Stimulated activated CD8-positive, alpha-beta memory T cell treated with anti-CD3 and anti-CD28 coated beads, Interleukin-7, amount 100 ng/mL, for 4 hours (primary cell): ENCODE measurements at places on chromosomes 7 and 10.

GRCh38 chr7:32905175-32905662, 13.7 kb upstream of the KBTBD2 start:
- DNase-seq: peak; percentile 82

DNA sequence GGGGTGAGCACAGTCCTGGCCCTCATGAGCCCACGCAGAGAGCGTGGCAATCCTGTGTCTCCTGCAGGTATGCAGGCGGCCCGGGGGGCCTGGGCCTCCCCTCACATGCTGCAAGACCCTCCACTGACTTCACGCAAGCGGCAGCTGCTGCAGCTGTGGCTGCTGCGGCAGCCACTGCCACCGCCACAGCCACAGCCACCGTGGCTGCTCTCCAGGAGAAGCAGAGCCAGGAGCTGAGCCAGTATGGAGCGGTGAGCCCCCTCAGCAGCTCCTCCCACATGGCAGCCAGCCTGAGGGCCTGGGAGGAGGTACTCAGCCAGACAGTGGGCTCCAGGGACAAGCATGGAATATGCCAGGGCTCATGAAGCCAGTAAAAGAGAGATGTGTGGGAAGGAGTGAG, 8.7 kb downstream of the ZMIZ2 start:
- DNase-seq: no peak

- no peak for DNase-seq
Observed at GRCh38 chr10:119203006-119203405, 4.4 kb upstream of the GRK5 start.

GRCh38 chr10:93408783-93409182, 73.4 kb downstream of the MYOF start:
- no peak for DNase-seq

DNA sequence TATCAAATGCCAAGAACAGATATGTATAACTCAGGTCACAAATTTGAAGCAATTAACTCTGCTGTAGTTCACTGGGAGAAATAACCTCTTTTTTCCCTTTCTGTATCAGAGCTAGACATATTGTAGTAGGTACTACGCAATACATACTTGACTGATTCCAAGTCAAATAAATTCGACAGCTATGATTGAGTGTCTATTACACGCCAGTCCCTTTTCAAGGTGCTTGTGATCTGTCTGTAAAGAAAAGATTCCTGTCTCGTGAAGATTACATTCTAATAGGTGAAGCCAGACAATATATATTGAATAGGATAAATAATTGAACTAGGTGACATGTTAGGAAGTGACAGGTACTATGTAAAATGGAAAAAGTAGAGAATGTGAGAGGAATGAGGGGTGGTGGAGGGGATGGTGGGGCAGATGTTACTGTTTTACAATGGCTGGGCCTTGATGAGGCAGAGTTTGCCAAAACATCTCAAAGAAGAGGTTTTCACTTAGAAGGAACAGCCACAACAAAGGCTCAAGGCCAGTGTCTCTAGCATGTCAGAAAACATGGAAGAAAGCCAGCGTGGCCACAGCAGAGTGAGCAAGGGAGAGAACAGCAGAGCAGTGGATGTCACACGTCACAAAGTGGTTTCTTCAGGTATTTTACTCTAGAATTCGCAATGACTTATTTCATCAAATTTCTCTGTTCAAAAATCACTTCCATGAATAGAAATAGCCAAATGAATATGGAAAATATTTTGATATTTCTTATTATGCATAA, 282.6 kb upstream of the CACNA2D1 start:
- no peak for DNase-seq

GRCh38 chr7:76133164-76133775, 68.4 kb upstream of the SRRM3 start:
- DNase-seq: no peak

- no peak for DNase-seq
Observed at GRCh38 chr7:72462311-72462710, 50.2 kb upstream of the CALN1 start.

GRCh38 chr7:91267171-91267955, 3.1 kb downstream of the FZD1 start:
- DNase-seq: no peak

DNA sequence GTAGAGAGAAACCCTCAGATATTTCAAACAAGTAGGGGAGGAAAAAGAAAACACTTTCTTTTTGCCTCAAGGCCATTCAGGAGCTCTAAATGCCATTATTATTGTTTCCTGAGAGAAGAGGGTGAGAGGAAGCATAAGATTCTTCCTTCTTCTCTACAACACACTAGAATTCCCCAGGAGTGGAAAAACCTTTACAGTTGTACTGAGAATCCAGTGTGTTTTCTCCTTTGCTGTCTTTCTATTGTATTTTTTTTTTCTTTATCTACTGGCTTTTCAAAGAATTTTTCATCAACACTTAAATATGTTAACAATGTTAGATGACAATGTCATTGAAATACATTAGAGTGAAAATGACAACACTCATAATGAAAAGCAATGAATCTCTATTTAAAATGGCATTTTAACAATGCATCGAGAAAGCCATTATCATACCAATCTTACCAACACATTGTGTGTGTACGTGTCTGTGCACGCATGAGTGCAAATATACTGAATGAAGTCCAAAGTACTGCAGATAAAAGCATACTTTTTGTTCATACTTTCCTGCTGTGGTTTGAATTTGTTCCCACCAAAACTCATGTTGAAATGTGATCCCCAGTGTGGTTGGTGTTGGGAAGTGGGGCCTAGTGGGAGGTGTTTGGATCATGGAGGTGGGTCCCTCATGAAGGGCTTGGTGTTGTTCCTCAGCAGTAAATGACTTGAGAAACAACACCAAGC, 24.2 kb upstream of the MACC1 start:
- DNase-seq: no peak

DNA sequence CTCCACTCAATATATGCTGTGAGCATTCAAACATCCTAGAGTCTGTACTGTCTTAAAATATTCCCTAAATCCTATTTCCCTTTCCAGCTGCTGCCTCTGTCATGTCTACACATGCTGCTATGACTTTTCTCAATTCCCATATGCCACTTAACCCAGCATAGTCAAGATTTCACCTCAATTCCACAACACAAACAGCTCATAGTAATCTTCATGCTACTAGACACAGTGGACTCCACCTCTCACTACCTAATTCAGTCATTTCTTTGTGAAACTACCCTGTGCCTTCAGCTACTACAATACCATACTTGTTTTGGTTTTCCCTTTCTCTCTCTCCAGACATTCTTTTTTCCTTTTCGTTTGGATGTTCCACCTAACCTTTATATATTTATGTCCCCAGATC, 45.5 kb downstream of the GSAP start:
- no peak for DNase-seq

GRCh38 chr7:134334408-134334807, 17.7 kb upstream of the SLC35B4 start:
- no peak for DNase-seq

DNA sequence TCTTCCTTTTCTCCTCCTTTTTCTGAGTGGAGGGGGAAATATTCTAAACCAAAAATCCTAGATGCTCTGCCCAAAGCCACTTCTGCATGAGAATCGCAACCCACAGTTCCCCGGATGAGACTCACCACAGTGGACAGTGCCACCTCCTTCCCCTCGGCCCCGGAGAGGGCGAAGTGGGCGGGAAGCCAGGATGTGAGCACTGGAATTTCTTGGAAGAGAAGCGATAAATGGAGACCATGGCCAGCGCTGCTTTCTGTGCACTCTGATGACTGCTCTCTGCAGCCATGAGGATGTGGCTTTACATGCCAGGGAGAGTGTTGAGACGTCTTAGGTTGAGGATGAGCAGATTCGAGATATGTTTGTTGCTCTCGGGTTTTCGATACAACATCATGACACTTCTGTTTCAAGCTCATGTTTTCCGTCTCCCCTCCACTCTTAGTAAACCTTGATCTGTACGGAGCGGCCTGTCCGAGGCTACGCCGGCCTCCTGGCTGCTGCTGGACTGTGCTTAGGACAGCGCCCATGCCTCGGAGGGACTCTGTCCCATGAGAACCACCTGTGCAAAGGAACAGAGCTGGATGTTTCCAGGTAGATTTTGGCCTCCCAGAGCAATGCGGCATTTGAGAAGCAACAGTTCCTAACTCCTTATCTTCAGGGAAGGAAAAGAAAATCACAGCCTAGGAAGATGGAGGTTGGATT, 414.6 kb upstream of the FOXK1 start:
- no peak for DNase-seq

- DNase-seq: no peak
Observed at GRCh38 chr10:128908099-128908498, 558.9 kb upstream of the MGMT start.

- no peak for DNase-seq
Observed at GRCh38 chr10:71553432-71553831, 156.7 kb downstream of the CDH23 start.
